ENCODE measurements at places on chromosomes 5 and 9.

- DNase-seq, result no peak
These were observed 106.6 kb downstream of the COL23A1 start for GRCh38 chr5:178483620-178484019.

DNA sequence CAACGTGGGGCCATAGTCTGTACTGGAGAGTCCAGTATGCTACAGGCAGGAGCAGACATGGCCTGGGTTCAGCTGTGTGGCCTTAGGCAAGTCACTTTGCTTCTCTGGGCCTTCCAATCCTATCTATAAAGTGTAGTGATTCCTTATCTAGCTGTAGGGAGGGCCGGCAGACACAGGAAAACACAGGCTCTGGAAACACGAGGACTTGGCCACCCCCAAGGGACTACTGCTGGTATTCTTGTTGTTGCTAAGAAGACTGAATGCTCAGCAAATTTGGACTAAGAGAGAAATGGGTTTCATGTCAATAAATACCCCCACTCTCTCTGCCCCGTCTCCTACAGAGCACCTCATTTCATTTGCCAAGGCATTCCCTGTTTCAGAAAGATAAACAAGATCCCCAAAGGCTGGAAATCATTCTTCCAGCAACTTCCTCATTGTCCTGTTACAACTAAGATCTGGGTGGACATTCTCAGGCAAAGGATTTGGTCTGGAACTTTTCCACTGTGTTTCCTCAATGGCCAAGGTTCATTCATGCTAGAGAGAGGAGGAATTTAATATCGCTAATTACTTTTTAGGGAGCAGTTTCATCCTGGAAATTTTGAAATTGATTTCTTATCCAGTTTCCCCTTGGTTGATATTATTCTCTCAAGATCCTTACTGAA, 105.8 kb downstream of the GABBR2 start:
- DNase-seq, result no peak

- DNase-seq, result no peak
These were observed 230.2 kb upstream of the EDIL3 start for GRCh38 chr5:84614906-84615305.

GRCh38 chr5:142587354-142587965, 98.4 kb downstream of the FGF1 start:
- no peak for DNase-seq

DNA sequence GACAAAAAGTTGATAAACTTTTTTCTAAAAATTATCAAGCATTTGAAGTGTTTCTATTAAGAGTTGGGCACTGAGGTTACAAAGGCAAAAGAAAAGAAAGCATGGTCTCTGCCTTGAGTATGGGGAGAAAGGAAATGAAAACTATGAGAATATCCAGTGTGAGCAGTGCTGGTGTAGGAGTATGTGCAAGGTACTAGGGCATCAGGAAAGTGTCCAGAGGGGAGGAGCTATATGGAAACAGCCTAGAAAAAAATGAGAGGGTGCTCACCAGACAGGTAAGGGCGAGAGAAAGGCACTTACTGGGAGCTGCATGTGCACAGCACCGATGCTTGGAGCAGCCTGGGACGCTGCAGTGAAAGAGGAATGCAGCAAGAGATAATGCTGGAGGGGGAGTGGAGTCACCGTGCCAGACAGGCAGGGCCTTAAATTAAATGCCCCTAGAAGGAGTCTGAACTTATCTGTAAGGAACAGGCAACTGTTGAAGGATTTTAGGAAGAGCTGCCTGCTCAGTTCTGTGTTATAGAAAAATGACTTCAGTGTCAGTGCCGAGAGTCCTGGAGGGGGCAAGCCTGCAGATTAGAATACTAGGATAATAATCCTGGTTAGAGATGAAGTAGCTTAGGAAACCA, 14.0 kb downstream of the MCC start:
- no peak for DNase-seq

GRCh38 chr5:174727794-174728680, 3.7 kb downstream of the MSX2 start:
- no peak for DNase-seq

DNA sequence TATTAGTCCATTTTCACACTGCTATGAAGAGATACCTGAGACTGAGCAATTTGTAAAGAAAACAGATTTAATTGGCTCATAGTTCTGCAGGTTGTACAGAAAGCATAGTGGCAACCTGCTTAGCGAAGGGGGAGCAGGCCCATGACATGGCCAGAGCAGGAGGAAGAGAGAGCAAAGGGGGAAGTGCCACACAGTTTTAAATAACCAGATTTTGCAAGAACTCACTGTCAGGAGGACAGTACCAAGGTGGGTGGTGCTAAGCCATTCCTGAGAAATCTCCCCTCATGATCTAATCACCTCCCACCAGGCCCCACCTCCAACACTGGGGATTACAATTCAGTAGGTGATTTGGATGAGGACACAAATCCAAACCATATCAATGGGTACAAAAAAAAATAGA, 16.8 kb upstream of the PCSK5 start:
- DNase-seq, result no peak

DNA sequence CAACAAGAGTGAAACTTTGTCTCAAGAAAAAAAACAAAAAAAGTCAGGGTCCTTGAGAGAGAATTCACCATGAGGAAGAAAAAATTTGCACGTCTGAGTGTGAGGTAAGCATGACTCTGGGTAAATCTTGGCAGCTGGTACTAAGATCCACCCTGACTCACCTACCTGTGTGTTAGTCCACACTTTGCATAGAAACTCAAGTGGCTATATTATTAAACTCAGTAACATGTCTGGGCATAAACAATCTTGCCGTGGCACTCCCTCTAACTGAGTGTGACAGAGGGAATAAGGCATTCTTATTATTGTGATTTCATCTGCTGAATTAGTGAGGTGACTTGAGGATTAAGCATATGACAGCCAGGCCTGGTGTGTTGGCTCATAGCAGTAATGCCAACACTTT, 259.4 kb upstream of the VLDLR start:
- DNase-seq, result no peak

All from liver (tissue), 10 donors.